ENCODE measurements at places on chromosomes 3 and 15.

DNA sequence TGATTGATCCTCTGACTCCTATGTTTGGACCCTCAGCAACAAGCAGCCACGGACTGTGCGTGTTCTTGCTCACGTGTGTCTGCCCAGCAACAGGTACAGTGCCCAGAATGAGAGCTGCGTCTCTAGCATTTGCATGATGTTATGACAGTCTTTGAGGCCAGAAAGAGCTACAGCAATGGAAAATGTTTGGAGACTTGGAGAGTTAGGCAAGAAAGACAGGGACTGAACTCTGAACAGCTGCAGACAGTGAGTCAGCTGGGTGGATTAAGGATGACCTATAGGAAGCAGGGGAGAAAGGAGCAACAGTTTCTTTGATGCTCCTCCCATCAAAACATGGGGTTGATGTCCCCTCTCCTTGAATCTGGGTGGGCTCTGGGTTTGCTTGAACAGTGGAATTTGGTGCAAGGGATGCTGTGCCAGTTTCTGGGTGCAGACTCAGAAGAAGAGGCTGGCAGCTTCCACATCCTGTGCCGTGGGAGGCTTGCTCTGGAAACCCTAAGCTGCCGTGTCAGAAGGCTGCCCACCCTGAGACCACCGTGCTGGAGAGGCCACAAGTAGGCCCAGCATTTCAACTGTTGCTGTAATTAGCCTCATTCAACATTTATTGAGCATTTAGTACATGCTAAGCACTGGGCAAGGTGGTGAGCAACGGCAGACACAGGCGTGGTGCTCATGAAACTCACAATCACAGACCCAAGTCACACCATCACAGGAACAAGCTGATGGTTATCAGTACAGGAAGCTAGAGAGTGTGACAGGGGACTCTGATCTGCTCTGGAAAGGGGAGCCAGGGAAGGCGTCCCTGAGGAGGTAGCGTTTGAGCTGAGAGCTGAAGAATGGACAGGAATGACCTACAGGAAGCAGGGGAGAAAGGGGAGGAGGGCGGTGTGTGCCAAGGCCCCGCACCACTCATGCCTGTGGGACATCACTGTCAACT, 21.7 kb downstream of the CCR9 start:
- DNase-seq: no peak

- no peak for DNase-seq
These were observed 76.1 kb downstream of the CLDN11 start for GRCh38 chr3:170494766-170495165.

- no peak for DNase-seq
These were observed 721.0 kb downstream of the OTOL1 start for GRCh38 chr3:162217647-162218046.

DNA sequence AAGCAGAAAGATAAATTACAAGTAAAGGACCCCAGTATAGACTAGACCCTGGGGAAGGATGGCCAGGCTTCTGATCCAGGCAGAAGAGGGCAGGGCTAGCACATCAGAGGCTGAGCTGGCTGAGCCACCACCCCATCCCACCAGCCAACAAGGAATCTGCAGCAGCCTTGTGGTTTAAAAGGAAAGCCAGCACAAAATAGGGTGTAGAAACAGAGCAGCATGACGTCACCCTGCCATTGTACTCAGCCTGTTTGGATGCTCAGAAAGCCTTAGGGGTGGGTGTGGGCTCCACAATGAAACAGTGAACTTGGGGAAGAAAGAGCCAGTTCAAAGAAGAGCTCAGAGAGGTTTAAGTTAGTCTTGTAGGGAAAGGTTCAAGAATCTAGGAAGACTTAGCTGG, 28.2 kb downstream of the DUOX1 start:
- peak; percentile 86 for DNase-seq

DNA sequence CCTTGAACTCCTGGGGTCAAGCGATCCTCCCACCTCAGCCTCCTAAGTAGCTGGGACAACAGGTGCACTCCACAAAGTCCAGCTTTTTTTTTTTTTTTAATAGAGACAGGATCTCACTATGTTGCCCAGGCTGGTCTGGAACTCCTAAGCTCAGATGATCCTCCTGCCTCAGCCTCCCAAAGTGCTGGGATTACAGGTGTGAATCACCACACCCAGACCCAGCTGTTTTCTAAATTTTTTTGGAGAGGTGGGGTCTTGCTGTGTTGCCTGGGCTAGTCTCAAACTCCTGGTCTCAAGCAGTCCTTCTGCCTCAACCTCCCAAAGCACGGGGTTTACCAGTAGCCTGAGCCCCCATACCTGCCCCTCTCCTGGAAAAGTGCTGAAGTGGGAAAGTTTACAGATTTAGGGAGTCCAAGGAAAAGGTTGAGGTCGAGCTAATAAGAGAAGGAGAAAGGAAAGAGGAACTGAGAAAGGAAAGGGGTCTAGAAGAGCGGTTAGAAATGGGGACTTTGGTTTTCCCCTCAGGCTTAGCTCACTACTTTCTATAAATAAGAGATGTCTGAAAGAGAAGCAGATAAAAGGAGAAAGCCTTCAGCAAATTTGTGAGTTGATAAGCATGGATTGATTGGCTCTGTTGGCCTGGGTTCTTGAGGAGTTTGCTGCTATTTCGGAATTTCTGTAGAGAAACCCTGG, 23.6 kb downstream of the UBE2E1 start:
- no peak for DNase-seq

DNA sequence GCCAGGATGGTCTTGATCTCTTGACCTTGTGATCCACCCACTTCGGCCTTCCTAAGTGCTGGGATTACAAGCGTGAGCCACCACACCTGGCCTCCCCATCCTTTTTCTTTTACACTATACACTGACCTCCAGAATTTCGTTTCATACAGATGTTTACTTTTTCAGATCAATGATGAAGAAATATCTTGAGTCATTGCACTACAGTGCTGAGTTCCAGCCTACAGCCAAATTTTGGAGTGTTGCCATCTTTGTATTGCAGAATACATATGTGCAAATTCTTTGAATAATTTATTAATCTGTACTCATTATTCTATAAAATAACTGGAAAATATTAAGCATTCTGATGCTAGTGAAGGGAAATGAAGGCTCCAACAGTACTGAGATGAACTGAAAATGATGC, 12.5 kb downstream of the ZPLD1 start:
- DNase-seq: no peak

GRCh38 chr15:50702762-50703334, 16.3 kb upstream of the TRPM7 start:
- no peak for DNase-seq

GRCh38 chr3:177904621-177905020, 631.6 kb upstream of the KCNMB2 start:
- DNase-seq: no peak

DNA sequence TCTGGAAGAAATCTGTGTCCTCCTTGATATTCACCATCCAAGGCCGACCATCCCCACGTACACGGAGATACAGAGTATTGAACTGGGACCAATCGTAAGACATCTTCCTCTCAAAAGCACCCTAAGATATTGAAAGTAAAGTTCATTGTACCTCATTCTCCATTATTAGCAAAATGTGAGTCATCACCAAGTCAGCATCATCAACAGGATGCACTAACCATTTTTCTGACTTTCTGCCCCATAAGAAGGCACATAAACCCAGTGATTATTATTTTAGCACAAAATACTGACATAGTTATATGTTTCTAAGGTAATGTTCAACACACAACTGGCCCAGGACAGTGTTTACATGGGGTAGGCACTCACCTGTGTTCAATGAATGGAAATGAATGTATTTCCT, 7.4 kb downstream of the NDUFAF1 start:
- DNase-seq: no peak

GRCh38 chr3:71389911-71390573, 193.5 kb downstream of the FOXP1 start:
- no peak for DNase-seq

DNA sequence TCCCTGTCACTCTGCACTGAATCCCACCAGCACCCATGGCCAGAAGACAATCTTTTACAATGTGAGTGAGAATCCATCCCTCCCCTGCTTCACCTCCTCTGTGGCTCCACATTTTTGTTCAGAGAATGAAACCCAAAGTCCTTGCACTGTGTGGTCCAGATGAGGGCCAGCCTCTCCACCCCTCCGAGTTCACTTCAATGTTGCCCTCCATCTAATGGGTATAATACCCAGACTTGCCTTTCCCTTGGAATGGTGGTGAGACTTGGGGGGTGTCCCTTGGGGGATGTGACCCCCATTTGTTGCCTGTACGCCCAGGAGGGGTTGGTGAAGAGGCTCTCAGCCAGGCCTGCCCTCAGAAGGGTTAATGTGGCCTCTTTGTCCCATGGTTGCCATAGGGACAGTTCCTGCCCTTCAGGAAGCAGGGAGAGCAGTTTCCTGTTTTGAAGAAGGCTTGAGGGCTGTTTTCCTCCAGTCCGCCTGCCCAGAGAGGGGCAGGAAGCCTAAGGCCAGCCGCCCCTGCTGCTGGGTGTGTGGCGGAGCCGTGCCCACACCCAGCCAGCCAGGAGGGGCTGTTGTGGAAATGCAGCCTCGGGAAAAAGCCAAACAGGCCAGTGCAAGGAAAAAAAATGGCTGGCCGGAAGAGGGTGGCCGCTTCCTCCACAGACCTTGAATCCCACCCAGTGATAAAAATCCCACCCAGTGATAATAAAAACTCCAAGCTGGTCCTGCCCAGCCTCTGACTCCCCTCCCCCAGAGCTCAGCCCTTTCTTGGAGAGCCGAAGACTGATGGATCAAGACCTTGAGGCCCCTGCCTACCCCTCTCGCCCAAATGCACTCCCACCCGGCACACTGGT, 14.6 kb upstream of the FGD5 start:
- DNase-seq: no peak

DNA sequence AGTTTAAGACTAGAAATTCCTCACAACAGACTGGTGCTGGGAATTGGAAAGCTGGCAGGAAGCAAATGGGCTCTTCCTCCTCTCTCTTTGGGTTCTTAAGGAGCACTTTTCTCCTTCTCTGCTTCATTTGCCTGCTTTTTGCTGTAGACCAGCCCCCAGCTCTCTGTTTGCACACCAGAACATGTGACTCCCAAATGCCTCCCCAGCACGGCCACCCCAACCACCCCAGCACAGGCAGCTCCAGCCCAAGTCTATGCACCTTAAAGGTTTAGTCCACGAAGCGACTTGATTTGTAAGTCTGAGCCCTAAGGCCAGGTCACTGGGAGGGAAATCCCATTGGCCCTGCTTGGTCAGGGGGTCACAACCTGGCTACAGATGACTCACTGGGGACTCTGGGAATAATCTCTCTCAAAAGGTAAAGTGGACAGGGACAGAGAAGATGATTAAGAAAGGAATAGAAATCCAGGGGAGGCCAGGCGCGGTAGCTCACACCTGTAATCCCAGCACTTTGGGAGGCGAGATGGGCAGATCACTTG, 377.8 kb upstream of the PROK2 start:
- DNase-seq: no peak

Data from putamen (tissue), 1 donor.